ENCODE measurements at places on chromosomes 16 and 17. TPM values are rescaled to one million over a fixed set of nuclear protein-coding genes. Genes with fewer than 3 reads are reported as not detected.
A peak's percentile ranks its signal among the peaks of the same experiment; 100 is the strongest.

PEX12 gene
- total RNA-seq, result 6.1 TPM

HBQ1 gene
- not detected for total RNA-seq

- DNase-seq, result no peak
Measured at GRCh38 chr17:30905742-30906100, 317 bp downstream of the TEFM start.

MT1M gene
- total RNA-seq, result 26.7 TPM

GRCh38 chr17:8563024-8563776, 67.3 kb downstream of the MYH10 start:
- DNase-seq, result no peak

TBC1D28 gene
- total RNA-seq, result not detected

- no peak for DNase-seq
Measured at GRCh38 chr16:46850619-46851555, 19.9 kb upstream of the C16orf87 start.

CDK3 gene
- 6.4 TPM for total RNA-seq

- DNase-seq, result no peak
Measured at GRCh38 chr17:32484041-32484461, 2.7 kb upstream of the CDK5R1 start.

- DNase-seq, result no peak
Measured at GRCh38 chr17:77930780-77931768, 27.4 kb upstream of the TNRC6C start.

OTOA gene
- not detected for total RNA-seq

CHD9 gene
- total RNA-seq, result 27.9 TPM

DNA sequence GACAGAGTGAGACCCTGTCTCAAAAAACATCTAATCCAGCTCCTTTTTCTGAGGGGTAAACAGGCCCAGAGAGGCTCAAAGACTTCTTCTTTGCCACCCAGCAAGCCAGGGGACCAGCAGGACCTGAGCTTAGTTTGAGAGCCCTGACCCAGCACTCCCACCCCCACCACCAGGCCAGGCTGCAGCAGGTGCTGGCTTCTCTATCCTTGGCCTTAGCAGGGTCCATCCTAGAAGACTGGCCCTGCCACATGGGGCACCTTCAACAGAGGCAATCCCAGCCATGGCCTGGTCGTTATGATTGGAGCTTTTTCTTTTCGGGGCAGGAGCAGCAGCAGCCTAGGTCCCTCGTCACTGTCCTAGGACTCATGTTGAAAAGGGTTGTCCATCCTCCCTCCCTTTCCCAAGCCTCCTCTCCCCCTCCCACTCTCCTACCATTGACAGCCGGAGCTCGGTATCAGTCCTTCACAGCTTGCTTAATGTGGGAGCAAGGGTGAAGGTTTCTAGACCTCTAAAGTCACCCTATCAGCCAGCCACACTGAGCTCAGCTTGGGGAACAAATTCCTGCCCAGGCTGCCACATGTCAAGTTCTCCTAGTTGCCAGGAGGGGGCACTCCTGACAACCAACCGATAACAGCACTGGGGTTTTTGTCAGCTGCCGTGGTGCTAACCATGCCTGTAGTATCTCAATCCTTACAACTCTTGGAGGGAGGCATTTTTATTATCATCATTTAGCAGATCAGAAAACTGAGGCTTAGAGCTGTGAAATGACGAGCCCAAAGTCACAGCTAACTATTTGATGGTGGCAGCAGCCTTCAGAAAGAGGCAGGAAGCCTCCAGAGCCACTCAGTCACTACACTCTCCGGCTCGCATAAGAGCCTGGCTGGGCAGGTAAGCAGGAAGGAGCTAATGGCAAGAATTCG, 11.2 kb downstream of the MRPL27 start:
- DNase-seq, result peak; percentile 51

PRSS33 gene
- total RNA-seq, result not detected

- DNase-seq, result no peak
Measured at GRCh38 chr17:33366960-33367359, 73.9 kb upstream of the ASIC2 start.

GRCh38 chr17:65977041-65977440, 214.9 kb downstream of the CEP112 start:
- DNase-seq, result no peak

GRCh38 chr16:22207715-22208360, 1.8 kb downstream of the EEF2K start:
- no peak for DNase-seq

DNA sequence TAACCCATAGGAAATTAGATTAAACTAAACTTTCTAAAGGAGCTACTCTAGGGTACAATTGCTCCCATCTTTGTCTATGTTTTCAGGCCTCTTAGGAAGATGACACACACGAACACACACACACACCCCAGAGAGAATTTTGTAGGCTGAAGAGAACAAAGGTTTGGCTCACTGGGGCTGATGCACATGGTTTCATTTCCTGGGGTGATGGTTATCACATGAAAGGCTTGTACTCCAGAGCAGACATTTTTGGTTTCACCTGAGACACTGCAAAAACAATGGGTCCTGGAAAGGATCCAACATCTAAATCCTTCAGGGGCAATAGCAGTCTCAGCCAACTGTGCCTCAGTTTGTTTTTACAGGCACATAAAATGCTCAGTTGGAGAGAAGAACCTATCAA, 62.8 kb downstream of the GRB7 start:
- DNase-seq, result no peak

CCDC78 gene
- 0.59 TPM for total RNA-seq

SSTR5 gene
- total RNA-seq, result not detected

DNA sequence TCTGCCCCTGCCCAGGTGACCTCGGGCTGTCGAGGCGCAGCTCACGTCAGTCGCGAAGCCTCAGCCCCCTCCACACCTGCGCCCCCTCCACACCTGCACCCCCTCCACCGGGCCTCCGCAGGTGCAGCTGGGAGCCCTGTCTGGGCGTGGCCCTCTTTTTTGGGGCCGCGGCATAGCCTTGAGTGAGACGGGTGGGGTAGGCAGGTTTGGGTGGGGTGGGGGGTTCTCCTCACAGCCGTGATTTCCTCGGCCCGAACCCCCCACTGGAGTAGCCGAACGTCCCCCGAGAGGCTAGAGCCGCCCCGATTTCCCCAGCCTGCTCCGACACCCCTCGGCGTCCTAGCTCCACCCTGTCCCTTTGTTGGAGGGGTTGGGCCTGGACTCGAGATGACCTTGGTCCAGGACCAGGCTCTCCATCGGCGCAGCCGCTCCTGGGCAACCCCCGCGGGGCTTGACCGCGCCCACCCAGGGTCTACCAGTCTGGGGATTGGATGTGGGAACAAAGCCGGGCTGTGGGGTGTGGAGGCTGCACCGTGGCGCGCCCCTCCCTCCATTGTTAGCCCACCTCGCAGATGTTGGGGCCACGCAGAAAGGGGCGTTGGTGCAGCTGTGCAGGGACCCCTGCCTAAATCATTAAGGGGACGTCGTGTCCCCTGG, 626 bp downstream of the TUBB3 start:
- peak; percentile 71 for DNase-seq

DNA sequence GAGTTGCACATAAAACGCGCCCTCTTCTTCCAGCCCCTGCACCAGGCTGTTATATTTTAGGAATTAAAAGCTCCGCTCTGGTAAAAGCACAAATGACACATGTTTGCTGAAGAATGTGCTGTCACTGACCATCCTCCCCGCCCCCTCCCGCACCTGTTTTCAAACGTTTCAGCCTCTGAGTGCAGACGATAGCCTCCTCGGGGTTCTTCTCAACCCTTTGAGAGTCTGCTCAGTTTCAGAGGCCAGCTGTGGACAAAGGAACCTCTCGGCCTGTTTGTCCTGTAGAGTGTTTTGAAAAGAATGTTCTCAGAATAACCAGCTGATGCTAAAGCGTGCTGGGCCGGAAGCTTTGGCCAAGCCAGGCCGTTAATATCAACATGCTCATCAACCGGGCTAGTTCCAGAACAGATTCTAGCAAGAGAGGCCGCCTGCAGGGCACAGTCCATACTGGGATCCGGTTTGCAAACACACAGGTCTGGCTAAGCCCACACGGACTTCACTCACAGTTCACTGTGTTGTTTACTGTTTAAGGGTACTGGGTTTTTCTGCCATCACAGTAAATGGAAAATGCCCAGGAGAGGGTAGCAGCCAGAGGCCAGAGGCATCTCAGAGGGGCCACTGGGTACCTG, 6.4 kb upstream of the CACNG4 start:
- DNase-seq, result no peak

GRCh38 chr17:34257299-34257985, 2.4 kb downstream of the CCL2 start:
- no peak for DNase-seq

GRCh38 chr17:57243171-57243622, 13.1 kb upstream of the MSI2 start:
- peak; percentile 31 for DNase-seq

GRCh38 chr16:66358231-66358630, 8.3 kb upstream of the CDH5 start:
- DNase-seq, result no peak

- DNase-seq, result no peak
Measured at GRCh38 chr17:8012045-8012580, 9.7 kb downstream of the GUCY2D start.

KRTAP4-3 gene
- not detected for total RNA-seq

GRCh38 chr17:74317071-74317470, 9.0 kb upstream of the KIF19 start:
- DNase-seq, result no peak

Data from MG63 (cell line).